Brain (organoid and tissue), 16 donors: ENCODE measurements at places on chromosomes 6 and 20. TPM values are rescaled to one million over a fixed set of nuclear protein-coding genes. Genes with fewer than 3 reads are reported as not detected.

- DNase-seq: peak; percentile 60
Measured at GRCh38 chr20:53692465-53693067, 98.9 kb upstream of the ZNF217 start.

GRCh38 chr20:33103556-33103955 lies 24.1 kb downstream of the BPIFB4 start:
- peak; percentile 21 for DNase-seq

GRCh38 chr20:58703765-58704371 lies 11.3 kb downstream of the NPEPL1 start:
- DNase-seq: no peak

GRCh38 chr20:8267009-8267408 lies 134.9 kb downstream of the PLCB1 start:
- DNase-seq: no peak

- DNase-seq: peak; percentile 83
Measured at GRCh38 chr6:32255199-32256153, 31.6 kb upstream of the NOTCH4 start.

DNA sequence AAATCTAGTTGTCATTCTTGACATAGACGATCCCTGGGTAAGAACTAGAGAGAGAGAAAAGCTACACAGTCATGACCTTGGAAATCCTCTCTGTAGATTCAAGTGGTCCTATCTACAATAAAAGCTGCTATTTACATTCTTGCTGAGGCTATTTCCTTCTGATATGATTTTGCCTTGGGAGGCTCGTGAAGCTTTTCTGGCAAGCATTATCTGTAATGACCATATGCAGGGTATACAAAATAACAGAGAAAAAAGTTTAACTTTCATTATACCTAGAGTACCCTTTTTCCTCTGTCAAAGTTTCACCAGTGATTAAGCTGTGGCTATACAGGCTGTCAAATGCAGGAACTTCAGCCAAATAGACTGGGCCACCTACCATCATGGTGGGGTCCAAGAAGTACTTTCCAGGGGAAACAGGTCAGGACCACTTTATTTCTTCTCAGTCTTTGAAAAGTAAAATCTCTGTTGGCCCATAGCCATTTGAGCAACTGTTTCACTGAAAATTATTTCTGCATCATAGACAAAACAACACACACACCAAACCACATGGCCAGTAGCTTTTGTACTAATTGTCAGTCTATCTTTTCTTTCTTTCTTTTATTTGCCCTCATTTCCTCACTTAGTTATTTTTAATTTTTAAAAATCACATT lies 677.0 kb upstream of the ID4 start:
- no peak for DNase-seq

DNA sequence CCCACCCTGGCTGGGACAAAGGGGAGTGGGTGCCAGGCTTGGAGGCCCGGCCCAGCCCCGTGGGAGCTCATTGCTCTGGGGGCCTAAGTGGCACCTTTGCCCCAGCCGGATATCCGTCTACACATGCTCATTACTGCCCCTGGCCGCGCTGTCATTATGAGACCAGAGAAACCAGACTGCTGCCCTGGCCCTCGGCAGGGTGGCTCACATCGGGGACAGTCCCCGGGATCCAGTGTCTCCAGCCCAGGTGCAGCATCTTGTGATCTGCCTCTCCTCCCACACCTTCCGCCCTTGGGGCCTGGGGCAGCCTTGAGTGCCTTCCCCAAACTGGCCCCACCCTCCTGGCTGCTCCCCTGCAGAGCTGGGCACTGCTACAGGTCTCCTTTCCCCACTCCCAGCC lies 4.9 kb downstream of the SRMS start:
- no peak for DNase-seq

SIGLEC1 gene
- polyA plus RNA-seq: 0.97 TPM

GNRH2 gene
- polyA plus RNA-seq: 1.7 TPM
